ENCODE measurements at places on chromosomes 3 and 15. TPM values are rescaled to one million over a fixed set of nuclear protein-coding genes. Genes with fewer than 3 reads are reported as not detected.

Gene CILP
- total RNA-seq: 3.5 TPM

Gene SCN5A
- total RNA-seq: 162 TPM

Gene MASP1
- total RNA-seq: 144 TPM

Gene VWA5B2
- total RNA-seq: not detected

Gene CMTM8
- 4.4 TPM for total RNA-seq

Gene GOLGA8J
- total RNA-seq: not detected

Gene PLA1A
- total RNA-seq: 1.6 TPM

Gene COL8A1
- total RNA-seq: 9.4 TPM

Gene CNTN4
- total RNA-seq: 2.6 TPM

Gene SYNPR
- not detected for total RNA-seq

Gene IL5RA
- 1.0 TPM for total RNA-seq

Gene SERP1
- 22.0 TPM for total RNA-seq

Gene HOMER2
- 55.1 TPM for total RNA-seq

Gene MUC4
- not detected for total RNA-seq

Gene ZNF385D
- 2.2 TPM for total RNA-seq

Gene PLEKHO2
- total RNA-seq: 9.1 TPM

Gene XCR1
- total RNA-seq: not detected

Gene ECE2
- not detected for total RNA-seq

Gene B3GNT5
- total RNA-seq: 1.3 TPM

Gene TRPM1
- not detected for total RNA-seq

Gene SLC4A7
- total RNA-seq: 13.0 TPM

Gene GREM1
- total RNA-seq: not detected

Gene TTC23
- total RNA-seq: 8.7 TPM

Gene CYP1A1
- total RNA-seq: 0.30 TPM

Gene CEP63
- 32.5 TPM for total RNA-seq

Gene MYRIP
- total RNA-seq: 1.6 TPM

Gene GP9
- total RNA-seq: not detected

Gene GLDN
- total RNA-seq: 9.1 TPM

Gene FAM174B
- total RNA-seq: 11.9 TPM

Gene CLDN18
- not detected for total RNA-seq

Gene PDCD10
- total RNA-seq: 30.4 TPM

Gene RETNLB
- total RNA-seq: not detected
